ENCODE measurements at places on chromosomes 5 and 9.

DNA sequence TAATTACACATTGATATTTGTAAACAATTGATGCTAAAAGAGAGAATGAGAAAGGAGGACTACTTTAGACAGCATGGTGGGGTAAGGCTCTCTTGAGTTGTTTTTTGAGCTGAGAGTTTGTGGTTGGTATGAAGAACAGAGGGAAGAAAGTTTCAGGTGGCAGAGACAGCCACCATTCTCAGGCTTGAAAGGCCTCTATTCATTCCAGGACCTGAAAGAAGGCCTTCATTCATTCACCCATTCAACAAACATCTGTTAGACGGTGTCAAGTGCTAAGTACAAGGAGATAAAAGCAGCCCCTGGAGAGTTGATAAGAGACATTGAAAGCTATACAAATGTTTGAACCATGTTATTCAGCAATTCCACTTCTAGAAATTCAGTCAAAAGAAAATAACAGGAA, 21.7 kb upstream of the ADAM19 start:
- no peak for DNase-seq

DNA sequence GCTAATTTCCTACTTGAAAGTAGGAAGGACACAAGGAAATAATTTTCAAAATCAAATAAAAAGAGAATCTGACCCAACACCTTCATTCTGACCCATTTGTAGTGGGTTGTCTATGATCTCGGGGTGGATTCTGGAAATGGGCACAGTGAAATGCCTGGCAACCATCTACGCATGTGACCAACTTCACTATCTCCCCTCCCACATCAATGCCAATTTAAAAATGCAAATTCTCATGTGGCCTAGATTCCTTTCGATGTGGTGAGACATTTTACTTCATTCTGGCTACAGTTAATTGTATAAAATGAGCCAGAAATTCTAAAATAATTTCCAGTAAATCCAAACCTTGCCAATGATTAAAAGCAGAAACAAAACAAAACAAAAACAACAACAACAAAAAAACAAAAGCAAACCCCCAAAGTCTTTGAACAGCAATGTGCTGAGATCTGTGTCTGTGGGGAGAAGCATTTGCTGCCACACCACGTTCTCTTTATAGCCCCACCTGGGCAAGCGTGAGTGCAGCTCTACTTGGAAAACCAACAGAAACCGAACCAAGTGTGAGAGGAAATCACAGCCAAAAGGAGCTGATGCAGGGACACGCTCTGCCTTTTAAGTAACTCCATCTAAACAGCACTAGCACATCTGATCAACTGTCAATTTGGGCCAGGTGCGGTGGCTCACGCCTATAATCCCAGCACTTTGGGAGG, 59.0 kb downstream of the USP20 start:
- DNase-seq, result no peak

GRCh38 chr9:98732091-98732490, 23.4 kb upstream of the GABBR2 start:
- no peak for DNase-seq

GRCh38 chr9:4079346-4079745, 220.5 kb downstream of the GLIS3 start:
- no peak for DNase-seq

DNA sequence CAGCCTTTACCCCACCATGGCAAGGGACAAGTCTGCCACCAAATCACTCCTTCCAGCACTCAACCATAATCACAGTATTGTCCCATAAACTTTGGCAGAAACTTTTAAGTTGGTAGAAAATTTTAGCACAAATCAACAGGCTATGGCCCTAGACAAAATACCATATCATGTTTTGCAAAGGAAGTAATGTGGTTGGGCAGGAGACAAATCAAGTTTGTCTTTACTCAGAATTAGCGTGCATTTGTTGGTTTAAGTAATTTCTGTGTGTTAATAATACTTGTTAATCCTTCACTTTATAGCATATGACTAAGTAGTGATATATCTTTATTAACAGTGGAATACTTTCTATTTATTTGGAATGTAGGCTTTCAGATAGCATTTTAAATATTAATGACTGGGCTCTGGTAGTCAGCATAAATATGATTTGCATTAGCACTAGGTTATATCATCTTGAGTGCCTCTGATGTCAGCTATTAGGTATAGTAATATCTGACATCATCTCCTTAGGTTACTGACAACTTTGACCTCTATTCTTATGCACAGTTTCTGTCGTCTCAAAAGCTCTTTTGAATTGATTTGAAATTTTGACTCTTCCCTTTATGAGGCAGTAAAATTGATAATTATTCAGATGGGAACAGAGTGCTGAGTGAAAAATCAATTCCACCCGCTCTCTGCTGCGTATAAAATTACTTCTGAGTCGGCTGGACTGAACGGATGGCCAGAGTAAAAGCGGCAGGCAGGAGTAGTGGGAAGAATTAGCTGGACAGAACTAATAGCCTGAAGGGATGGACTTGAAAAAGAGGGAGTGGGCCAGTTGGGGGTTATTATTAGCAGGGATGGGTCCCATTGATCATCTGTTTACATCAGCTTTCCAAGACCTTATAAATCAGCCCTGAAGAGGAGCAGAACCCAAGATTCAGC, 40.1 kb upstream of the TLX3 start:
- no peak for DNase-seq

GRCh38 chr5:149724130-149724840, 5.8 kb upstream of the PPARGC1B start:
- DNase-seq, result no peak

- DNase-seq, result no peak
Measured at GRCh38 chr5:102600964-102601363, 102.2 kb upstream of the SLCO6A1 start.

- DNase-seq, result no peak
Measured at GRCh38 chr5:5149154-5149553, 9.0 kb downstream of the ADAMTS16 start.

DNA sequence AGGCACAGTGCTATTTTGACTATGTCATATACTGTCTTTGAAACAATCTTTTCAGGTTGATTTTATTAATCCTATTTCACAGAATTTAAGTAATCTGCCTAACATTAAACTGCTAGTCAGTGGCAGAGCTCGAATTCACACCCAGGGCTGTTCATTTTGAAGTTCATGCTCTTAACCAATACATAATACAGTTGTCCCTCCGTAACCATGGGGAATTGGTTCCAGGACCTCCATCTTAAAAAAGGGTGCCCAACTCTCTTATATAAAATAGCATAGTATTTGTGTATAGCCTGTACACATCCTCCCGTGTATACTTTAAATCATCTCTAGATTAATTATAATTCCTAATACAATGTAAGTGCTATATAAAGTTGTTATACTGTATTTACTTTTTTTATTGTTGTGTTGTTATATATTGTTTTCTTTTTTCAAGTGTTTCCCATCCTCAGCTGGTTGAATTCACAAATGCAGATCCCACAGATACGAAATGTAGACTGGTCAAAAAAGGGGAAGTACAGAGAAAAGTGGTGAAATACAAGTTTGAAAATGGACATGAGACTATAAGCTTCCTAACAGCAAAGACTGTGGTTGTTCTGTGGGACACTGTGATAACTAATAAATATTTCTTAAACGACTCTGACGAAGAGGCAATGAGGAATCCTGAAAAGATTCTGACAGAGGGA, 18.3 kb downstream of the RFX3 start:
- DNase-seq, result no peak

GRCh38 chr5:167937635-167937998, 353.8 kb upstream of the WWC1 start:
- DNase-seq, result no peak

DNA sequence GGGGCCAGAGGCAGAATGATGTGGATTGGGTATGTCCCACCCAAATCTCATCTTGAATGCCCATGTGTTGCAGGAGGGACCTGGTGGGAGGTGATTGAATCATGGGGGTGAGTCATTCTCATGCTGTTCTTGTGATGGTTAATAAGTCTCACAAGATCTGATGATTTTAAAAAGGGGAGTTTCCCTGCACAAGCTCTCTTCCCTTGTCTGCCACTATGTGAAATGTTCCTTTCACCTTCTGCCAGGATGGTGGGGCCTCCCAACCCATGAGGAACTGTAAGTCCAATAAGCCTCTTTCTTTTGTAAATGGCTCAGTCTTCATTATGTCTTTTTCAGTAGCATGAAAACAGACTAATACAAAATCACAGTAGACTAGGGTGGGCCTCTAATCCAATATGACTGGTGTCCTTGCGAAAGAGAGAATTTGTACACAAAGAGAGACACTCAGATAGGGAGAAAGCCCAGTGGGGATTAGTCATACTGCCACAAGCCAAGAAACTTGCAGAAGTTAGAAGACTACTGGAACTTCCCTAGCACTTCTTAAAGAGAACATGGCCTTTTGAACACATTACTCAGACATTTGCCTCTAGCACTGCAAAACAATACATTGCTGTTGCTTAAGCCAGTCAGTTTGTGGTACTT, 68.4 kb downstream of the ANXA1 start:
- DNase-seq, result no peak

Data from NCI-H1436 treated with DMSO at 0.1 percent for 48 hours (cell line).